Spleen (tissue), 13 donors: ENCODE measurements at places on chromosomes 2 and 18. TPM values are rescaled to one million over a fixed set of nuclear protein-coding genes. Genes with fewer than 3 reads are reported as not detected.

UGT1A3 gene
- not detected for total RNA-seq

GRCh38 chr2:240013343-240013742, 11.8 kb downstream of the NDUFA10 start:
- DNase-seq, result no peak

DNA sequence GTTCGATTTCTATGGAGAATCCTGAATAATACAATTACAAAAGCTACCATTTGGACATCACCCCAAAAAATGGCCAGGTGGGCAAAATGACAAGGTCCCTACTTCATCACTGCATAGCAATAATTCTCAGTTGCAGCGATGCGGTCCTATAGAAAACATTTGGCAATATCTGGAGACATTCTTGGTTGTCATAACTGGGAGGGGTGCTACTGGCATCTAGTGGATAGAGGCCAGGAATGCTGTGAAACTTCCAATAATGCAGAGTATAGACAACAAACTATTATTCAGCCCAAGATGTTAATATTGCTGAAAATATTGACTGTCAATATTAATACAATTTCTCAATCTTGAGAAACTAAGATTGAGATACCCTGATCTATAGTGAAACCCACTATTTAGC, 637.8 kb upstream of the PKDCC start:
- DNase-seq, result no peak

DNA sequence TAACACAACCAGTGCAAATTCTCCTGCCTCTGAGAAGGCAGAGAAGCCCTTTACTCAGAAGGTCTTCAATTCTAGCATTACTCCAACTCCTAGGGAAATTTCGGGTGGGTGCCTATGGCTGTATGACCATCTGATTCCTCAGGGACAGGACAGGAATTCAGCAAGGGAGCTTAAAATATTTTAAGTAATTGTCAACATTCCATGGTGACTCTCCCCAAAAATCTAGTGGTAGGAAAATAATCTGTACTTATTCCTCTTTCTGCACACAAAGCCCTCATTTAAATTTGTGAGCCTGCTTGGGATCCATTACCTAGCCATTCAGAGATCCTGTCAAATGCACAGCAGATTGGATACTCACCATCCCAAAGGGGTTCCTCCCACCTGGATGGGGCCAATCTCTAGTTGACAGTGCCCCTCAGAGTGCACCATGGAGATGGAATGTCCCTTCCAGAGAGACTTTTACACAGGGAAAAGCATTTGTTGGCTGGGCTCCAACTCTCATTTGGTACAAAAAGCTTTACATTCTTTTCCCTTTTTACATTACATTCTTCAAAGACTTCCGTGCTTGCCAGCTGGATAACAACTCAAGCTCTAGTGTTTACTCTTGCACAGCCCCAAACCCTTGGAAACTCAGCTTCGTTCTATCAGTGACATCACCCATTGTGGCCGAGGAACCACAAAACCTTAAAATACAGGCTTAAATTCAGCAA, 3.1 kb upstream of the TMEM150A start:
- no peak for DNase-seq

DNA sequence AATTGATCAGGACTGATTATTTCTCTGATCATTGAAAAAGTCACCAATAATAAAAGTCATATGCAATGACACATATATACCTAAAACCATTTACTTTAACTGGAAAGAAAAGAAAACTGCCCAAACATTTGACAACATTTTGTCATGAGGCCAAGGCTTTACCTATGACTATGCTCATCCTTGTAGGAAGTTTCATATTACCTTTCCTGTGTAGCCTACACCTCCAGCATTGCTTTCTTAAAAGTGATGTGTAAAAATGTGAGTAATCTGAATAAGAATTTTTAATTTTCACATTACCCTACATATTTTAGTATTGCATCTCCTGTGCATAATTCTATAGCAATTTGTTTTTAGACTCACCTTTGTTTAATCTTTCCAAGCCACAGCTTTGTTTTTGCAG, 419.8 kb upstream of the FIGN start:
- DNase-seq, result no peak

GRCh38 chr2:78011251-78011650, 489.1 kb upstream of the LRRTM4 start:
- DNase-seq, result no peak

TEX44 gene
- total RNA-seq, result not detected

RAX gene
- not detected for total RNA-seq

GRCh38 chr18:55245211-55245614, 286.0 kb upstream of the CCDC68 start:
- DNase-seq, result no peak

MC5R gene
- total RNA-seq, result not detected

DNA sequence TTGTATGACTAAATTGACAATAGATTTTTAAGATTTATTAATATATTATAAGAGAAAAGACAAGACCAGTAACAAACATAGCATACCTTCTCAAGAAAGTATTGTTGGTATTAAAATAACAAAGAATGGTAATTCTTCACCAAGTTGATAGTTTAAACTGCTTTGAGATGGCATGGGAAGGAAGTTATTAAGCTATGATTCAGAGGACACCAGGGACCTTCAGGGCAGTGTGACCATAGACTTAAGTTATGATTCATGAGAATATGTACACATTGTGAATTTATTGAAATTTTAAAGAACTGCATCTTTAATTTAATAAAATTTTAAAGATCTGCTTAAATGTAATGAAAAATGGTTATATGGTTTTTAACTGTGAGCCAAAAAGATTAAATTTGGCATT, 205.7 kb downstream of the DSEL start:
- no peak for DNase-seq

DNA sequence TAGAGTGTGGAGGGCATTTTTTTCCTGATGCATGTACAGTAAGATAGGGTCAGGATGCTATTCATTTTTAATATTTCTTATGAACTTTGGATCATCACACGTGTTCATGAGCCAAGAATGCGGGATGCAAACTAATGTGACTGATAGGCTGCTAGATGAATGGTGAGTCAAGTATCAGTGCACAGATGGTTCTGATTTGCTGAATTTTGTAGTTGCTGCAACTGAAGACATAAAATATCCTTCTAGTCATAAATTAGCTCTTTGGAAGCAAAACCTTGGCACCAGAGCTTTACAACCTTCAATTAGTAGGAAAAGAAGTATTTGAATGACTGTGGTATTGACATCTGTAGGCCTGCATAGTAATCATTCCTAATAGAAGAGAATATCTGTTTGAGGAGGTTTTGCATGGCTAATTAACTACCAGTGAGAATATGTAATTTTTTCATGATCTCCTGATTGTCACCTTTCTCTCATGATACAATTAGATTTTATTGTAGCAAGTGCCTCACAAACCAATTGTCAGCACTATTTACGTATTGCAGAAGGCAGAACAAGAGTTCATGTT, 94.0 kb downstream of the VRK2 start:
- no peak for DNase-seq

TUBA3E gene
- total RNA-seq, result not detected

DNA sequence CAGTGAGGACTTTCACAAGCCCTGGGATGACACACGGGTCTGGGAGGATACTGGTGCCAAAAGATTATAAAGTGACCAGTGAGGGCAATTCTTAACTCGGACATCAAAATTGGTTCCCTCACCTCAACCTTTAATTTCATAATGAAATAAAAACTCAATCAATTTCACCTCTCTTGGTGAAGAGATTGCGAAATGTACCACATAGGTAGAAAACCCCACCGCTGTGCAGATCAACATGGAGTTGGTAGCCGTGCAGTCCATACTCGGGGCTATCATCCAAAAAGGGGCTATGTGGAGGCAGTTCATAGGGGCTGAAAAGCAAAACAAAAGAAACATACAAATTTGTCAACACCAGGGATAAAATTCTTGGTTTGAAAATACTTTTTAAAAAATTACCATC, 24.4 kb downstream of the FBXO15 start:
- DNase-seq, result no peak

DNA sequence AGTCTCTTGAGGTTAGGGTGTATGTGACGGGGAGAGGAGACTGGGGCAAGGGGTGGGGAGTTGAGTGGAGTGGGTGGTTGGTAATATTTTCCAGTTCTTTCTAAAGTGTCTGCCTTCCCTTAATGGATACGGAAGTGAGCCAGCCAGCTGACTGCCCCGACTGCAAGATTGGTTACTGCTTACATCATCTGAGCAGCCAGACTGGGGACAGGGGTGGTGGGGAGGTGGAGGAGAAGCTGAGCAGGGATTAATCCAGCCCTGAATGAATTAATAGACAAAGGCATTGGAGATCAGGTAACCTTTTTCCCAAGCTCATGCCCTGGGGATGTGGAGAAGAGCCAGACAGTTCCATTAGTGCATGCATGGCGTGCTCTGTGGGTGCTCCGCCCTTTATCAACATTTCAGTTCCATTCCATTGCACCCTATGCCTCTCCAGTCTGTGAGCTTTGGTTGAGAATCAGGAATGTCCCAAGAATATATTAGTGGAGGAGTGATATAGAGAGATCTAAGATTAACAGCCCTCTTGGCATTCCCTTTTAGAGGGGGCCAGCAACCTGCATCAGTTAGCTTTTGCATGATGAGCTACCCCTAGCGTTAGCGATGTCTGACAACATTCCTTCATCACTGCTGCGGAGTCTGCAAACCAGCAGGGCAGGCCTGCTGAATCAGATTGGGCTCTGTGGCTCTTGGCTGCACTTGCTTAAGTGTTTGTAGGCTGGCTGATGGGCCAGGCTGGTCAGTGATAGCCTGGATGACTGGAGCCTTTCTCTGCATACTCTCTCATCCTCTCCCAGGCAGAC, 67.4 kb downstream of the TNP1 start:
- no peak for DNase-seq

NDUFV2 gene
- 92.4 TPM for total RNA-seq

- DNase-seq, result no peak
These were observed 149.2 kb downstream of the MTCL1 start for GRCh38 chr18:8854550-8854949.

DNA sequence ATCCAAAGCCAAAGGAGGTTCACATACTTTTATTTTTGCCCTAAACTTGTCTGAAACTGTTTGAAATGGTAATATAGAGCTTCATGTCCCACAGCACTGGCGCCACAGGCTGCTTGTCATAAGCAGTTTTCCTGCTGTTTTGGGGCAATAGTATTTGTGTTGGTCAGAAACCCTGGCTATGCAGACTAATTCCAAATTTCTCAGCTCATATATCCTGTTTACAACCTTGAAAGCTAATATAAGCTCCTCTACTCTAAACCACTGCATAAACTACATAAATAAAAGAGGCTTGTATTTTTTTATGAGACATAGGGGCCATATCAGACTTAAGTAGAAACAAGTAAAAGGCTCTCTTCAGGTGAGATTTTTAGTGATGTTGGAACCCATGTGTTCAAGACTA, 736.8 kb upstream of the ID2 start:
- DNase-seq, result no peak
